Astrocyte (in vitro differentiated cells and primary cell): ENCODE measurements at places on chromosomes 12 and 14.

DNA sequence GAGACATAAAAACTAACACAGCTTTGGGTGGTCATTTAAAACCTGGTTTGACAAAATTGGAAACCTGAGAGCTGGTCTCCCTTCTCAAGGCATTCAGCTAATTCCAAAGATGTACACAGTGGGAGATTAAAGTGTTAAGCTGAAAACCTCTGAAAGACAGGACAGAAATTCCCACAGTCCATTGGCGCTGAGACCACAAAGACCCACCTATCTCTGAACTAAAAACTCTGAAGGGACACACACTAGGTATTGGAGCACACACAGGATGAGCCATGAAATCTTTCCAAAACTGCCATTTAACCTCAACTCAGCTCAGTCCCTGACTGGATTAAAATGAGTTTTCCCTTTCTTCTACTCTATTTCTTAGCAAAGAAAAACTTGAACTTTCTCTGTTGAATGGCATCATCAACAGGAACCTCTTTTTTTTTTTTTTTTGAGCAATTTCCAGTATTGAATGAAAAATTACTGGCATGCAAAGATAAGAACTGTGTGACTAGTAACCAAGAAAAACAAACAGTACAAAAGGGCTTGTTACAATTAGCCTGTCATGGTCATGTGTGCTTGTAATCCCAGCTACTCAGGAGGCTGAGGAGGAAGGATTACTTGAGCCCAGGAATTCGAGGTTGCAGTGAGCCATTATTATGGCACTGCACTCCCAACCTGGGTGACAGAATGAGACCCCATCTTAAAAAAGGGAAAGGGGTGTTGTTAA is 82.4 kb downstream of the IPO8 start:
- peak; percentile 70 for DNase-seq

GRCh38 chr12:2034633-2035430 is 18.0 kb upstream of the CACNA1C start:
- no peak for DNase-seq

DNA sequence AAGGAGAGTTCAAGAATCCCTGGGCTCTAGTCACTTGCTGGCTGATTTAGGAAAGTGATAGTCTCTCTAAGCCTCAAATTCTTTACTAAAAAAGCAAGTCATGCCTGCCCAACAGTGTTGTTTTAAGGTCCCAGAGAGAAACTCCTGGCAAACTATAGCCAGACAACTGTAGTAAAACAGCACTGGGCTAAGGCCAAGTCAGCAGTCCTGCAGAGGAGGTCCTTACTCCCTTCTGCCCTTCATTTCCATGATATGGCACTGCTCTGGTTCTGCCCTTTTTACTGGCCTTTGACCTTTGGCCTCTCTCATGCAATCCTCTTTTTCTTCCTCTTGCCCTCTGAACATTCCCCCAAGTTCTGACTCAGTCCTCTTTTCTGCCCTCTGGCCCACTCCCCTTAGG is 74.9 kb downstream of the VWF start:
- no peak for DNase-seq

GRCh38 chr14:70646705-70647104 is 5.0 kb downstream of the TTC9 start:
- no peak for DNase-seq

DNA sequence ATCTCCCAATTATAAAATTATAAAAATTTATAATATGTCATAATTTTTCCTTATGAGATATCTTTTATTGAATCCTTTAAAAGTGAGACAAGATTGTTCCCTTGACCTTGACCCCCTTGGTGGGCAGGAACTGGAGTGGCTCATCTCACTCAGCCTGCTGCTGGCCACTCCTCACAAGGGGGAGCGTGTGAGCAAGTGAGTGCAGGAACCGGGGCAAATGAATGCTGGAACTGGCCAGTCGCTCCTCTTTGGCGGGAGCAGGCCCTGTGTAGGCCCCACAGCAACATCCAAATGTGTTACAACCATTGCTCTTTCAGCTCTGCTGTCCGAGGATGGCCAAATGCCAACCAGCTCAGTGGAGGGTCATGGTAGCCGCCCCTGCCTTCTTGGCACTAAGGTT is 178.8 kb downstream of the ETNK1 start:
- DNase-seq: no peak
